Kidney (tissue), 22 donors: ENCODE measurements at places on chromosomes 3 and 15. TPM values are rescaled to one million over a fixed set of nuclear protein-coding genes. Genes with fewer than 3 reads are reported as not detected.

RARB gene
- total RNA-seq: 14.7 TPM

- DNase-seq: no peak
These were observed 135.6 kb upstream of the ABI3BP start for GRCh38 chr3:101128786-101129185.

GRCh38 chr15:70435369-70435768 is 328.0 kb downstream of the UACA start:
- DNase-seq: no peak

ENTPD3 gene
- 1.1 TPM for total RNA-seq

GRCh38 chr3:41986561-41986960 is 24.7 kb upstream of the ULK4 start:
- no peak for DNase-seq

EPHA6 gene
- 0.66 TPM for total RNA-seq

DNA sequence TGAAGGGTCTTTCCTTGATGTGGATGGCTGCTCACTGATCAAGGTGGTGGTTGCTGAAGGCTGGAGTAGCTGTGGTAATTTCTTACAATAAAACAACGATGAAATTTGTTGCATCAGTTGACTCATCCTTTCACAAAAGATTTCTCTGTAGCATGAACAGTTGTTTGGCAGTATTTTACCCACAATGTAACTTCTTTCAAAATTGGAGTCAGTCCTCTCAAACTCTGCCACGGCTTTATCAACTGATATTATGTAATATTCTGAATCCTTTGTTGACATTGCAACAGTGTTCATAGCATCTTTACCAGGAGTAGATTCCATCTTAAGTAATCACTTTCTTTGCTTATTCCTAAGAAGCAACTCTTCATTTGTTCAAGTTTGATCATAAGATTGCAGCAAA is 252.6 kb downstream of the UBE2E2 start:
- DNase-seq: no peak

ZNF717 gene
- total RNA-seq: 19.8 TPM
